Mammary epithelial cell (primary cell): ENCODE measurements at places on chromosomes 3 and 15. TPM values are rescaled to one million over a fixed set of nuclear protein-coding genes. Genes with fewer than 3 reads are reported as not detected.

DNA sequence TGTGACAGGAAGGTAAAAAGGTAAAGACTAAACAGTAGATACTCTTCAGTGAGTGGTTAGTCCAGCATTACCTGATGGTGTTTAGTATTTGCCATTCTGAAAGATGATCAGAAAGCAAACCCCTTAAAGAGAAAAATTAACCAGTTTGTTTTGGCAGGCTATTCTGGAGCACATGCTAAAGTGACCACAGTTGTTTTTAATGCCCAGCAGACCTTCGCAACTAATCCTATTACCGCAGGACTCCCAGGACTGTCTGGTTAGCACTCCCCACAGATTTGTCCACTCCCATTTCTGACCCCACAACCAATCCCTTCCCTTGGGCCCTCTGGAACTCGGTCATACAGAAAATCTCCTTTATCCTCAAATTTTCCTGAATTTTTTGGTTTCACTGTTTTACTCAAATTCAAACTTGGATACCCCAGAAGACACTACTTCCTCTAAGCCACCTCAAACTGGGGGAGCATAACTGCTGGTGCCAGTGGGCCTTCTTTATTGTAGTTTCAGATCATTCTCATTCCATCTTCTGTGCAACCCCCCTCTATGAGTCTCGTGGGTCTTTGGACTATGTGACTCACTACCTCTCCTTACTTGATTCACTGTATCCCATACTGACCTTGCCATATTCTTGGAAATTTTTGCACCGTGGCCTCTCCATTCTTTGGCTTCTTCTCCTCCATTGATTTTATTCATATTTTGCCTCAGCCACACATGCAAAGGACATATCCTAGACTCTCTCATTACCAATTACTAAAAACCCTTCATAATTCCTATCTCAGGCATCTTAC is 104.4 kb downstream of the RBMS3 start:
- DNase-seq = no peak

DNA sequence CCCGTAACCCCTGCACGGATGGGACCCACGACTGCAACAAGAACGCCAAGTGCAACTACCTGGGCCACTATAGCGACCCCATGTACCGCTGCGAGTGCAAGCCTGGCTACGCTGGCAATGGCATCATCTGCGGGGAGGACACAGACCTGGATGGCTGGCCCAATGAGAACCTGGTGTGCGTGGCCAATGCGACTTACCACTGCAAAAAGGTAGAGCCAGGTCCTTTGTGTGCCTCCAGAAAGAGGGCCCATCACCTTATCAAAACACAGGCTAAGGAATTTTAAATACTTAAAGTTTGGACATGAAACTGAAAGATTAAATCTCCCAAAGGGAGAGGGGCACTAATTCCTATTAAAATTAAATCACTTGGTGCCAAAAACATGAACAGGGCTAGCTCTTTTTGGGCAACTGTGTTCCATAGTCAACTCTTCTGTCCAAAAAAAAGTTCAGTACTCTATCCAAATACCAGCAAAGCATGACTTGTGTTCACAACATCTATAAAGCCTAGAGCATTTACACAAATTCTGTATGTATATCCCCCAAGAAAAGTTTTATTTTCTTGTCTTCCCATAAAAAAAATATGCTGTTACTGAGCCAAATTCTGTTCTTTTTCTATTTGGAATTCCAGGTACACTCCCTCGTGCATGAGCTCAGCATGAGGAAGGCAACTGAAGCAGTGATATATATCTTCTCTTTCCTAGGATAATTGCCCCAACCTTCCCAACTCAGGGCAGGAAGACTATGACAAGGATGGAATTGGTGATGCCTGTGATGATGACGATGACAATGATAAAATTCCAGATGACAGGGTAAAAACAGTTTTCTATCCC is 9.2 kb downstream of the THBS1 start:
- no peak for DNase-seq

DNA sequence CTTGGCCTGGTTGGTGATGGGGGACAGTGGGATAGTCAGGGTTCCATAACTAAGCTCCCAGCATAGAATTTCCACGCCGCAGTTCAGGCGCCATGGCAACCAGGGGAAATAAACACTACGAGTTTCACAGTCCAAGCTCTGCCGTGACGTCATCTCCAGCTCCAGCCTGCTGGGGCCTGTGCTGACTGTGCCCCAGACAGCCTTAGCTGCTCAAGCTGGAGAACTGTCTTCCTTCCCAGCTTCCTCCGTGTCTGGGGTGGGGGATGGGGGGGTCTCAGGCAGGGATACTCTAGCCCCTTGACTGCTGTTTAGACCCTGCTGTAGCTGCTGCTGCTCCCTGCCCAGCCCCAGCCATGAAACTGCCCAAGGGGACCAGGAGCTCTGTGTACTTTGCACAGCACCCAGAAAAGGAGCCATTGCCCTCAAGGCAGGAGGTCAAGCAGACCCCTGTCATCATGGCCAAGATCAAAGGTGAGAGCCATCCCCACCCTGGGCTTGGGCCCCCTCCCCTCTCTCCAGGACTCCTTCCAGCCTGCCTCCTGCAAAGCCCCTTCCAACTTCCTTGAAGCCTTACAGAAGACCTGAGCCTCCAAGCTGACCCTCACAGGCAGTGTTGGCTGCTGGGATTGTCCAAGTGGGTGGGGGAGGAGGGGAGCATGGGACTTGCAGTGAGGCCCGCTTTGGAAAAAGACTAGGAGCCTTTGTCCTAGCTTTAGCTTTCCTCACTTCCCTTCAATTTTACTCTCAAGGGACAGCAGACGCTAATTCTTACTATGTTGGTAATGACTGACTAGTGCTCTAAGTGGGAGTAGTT is 11.4 kb upstream of the CSPG4 start:
- peak; percentile 90 for DNase-seq

DNA sequence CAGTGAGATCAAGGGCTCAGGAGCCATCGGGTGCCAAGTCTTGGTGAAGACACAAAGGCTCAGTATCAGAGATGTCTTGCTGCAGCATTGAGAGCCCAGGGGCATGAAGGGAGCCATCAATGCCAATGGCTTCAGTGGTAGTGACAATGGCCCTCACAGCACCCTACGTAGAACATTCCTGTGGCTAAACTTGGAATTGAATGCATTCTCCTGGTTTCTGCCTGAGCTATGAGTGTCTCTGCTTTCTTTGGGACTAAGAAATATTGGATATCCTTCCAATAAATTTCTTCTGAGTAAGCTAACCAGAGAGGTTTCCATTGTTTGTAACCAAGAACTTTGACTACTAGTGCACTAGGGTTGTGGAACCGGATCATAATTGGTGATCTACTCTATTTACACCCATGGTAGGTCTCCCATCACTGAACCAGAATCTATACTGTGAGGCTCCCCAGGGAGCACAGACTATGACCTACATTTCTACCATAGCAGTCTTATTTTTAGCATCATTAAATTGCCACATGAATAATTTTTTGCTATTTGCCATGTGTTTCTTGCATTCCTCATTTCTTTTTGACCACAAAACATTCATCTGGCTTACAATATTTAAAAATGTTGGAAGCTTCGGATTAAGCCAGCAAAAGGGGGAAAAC is 31.6 kb upstream of the PDZRN3 start:
- peak; percentile 9 for DNase-seq

MANF gene
- 185 and 207 TPM in 2 replicates for total RNA-seq

CHP1 gene
- total RNA-seq = 138 TPM

C3orf20 gene
- 0.12 and 0.13 TPM in 2 replicates for total RNA-seq

DNA sequence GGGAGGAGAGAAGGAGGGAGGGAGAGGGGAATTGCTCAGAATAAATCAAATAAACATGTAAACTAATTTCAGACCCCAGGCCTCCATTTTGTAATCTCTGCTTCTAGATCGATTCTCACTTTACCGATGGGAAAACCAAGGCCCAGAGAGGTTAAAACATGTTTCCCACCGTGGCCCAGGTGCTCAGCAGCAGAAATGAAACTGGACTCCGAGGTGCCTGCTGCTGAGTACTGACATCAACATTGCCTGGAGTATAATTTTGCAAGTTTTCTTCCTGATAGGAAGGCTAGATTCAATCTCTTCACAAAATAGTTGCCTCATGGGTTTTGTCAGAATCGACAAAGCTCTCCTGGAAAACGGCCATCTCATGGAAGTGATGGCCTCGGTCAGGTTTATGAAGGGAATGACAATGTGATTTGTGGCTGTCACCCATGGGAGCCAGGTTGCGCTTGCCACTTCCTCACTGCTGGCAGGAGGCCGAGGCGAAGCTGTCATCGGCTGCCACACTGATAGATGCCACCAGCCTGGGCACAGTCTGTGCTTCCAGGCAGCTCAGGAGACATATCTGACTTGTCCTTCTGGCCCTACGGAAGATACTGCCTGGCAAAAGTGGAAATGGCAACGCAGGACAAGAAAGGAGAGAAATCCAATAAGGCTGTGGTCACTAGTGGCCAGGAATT is 133.1 kb upstream of the LRRN1 start:
- DNase-seq = no peak

- peak; percentile 6 for DNase-seq
These were observed 120.8 kb upstream of the MCTP2 start for GRCh38 chr15:94110476-94111130.

DNA sequence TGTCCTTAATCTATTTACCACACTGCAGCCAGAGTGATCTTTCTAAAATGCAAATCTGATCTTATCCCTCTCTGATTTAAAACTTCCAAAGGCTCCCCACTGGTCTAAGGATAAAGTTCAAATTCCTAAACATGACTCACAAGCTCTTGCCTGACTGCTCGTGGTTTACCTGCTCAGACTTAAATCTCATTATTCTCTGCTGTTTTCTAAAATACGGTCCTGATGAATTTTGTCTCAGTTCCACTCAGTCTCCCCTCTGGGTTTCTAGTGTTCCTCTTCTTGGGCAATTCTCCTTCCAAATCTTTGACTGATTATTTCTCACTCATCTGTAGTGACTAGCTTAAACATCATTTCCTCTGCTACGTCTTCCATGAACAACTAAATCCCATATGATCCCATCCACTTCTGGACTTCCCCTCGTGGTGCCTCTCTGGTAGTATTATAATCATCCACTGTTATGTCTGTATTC is 108.3 kb downstream of the P3H2 start:
- peak; percentile 67 for DNase-seq

GRCh38 chr15:43242616-43243015 is 21.8 kb upstream of the EPB42 start:
- no peak for DNase-seq

DNA sequence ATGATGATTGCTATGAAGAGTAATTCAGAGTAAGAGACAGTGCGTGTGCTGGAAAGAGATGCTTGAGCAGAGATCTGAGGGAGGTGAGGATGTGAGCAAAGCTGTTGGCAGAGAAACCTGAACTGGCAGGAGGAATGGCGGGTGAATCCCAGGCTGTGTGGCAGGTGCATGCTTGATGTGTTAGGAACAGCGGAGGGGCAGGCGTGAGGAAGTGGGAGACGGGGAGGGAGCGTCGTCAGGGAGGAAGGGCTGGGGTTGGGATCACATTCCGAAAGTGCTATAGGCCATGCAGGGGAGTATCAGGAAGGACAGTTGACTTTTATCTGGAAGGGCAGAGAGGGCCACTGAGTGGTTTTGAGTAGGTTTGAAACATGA is 8.6 kb downstream of the GABRA5 start:
- no peak for DNase-seq

DNA sequence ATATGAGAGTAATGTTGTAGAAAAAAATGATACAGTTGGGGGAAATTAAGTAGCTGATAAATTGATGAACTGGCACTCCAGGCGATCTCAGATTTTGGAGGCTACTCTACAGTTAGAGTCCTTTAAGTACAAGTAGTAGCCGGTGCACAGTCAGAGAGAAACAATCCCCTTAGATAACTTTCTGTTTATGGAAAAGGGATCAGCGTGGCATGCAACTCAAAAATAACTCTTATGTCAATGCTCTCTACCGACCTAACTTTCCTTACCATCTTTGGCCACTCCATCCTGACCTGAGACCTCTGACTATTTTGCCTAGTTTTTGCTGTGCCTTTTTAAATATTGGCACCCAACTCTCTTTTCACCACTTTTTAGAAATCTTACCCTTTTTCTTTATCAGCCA is 299.6 kb downstream of the UNC13C start:
- no peak for DNase-seq

- DNase-seq = no peak
These were observed 74.1 kb upstream of the PRR23C start for GRCh38 chr3:139118835-139119234.

DNA sequence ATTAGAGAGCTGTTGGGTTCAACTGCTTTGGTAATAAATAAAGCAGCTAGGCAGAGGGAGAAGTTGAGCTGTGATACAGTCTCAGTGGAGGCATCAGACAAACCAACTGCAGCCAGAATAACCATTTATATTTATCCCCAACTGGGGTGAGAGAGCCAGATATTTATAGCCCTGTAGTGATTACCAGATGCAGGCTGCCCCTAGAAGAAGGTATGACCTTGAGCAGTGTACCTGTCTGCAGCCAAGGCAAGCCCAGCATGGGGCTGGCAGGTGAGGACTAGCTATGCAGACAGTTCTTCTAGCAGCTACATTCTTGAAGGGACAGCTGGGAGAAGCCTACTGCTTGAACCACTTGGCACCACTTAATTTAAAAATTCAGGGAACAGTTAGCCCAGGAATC is 144.4 kb upstream of the EPHA3 start:
- no peak for DNase-seq

DNA sequence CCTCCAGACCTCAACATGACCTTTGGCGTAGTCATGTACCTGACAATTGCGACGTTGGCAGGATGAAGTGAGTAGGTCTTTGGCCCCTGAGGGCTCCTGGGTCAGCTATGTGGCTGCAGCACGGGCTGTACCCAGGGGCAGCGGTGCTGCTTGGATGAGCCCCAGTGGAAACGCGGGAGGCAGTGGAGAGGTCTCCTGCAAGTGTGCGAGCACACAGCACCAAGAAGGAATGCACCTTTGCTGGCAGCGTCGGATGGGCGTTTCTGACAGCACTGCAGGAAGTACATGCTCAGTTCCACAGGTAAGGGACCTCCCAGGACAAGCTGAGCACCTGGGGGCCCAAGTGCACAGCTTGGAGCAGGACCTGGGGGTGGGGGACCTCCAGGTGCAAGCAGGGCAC is 67.4 kb upstream of the UNC13C start:
- no peak for DNase-seq

DNA sequence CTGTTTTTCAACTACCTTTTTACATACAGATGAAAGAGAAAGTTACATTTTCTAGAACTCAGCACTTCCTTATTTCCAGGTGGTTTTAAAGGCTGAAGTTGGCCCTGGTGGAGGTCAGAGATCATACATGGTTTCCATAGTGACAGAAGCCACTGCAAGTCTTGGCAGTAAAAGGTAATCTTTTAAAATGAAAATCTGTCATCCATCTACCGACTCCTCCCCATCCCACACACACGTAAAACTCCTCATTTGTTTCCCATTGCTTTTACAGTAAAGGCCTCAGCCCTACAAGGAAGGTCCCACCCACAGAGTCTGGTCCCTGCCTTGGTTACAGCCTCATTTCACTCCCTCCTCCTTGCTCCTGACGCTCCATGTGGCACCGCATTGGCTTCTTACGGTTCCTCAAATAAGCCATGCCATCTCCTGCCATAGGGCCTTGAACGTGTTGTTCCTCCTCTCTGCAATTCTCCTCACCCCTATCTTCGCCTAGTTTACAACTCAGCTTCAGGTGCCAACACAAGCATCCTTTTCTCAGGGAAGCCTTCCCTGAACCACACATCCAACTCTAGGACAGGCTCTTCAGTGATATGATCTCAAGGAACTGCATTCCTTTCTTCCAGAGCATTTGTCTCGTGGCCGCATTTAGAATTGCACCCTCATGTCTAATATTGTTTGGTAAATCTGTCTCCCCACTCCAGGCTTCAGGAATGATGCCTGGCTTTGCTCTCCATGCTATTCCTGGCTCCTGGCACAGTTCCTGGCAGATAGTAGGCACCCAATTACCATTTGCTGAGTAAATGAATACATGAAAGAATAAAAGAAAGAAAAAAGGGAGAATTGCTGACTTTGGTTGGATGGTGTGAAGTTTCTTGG is 2.6 kb downstream of the CYP19A1 start:
- DNase-seq = no peak

GRCh38 chr3:13710251-13710650 is 161.3 kb downstream of the FBLN2 start:
- DNase-seq = no peak
